ENCODE measurements at places on chromosomes 1 and 21. TPM values are rescaled to one million over a fixed set of nuclear protein-coding genes. Genes with fewer than 3 reads are reported as not detected.

MAP3K7CL gene
- 3.8 TPM for polyA plus RNA-seq

SLFNL1 gene
- polyA plus RNA-seq = 1.6 TPM

FMN2 gene
- polyA plus RNA-seq = 0.70 TPM

DNA sequence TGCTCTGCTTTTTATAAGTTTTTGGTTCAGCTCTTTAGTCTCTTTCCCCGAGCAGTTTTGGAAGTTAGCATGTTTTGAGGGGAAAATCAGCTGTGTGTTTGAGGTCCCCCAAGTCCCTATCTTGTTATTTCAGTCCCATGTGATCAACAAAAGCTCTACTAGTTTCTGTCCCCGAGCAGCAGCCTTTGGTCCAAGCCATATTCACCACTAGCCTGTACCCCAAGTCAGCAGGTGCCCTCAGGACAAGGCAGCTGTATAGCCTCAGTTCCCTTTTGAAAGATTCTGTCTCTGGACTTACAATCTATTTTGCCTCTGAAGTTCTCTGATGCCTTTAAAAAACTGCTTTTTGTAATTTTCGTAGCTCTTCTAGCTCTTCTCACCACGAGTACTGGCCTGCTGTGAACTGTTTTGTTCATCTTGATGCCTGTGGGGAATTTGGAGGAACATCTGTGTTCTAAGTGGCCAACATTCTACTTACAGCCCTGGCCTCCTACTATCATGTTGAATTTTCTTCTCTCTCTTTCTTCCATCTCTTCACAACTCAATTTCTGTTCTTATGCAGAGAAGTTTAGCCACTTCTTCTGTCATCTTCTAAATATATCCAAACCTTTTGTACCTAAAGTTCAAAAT lies 16.7 kb downstream of the UAP1 start:
- no peak for DNase-seq

ADGRL2 gene
- 74.9 TPM for polyA plus RNA-seq

GRCh38 chr1:48659801-48660200 lies 116.9 kb downstream of the BEND5 start:
- no peak for DNase-seq

S100A2 gene
- polyA plus RNA-seq = 0.43 TPM

GRCh38 chr1:19445417-19446342 lies 39.7 kb downstream of the CAPZB start:
- DNase-seq = no peak

DNA sequence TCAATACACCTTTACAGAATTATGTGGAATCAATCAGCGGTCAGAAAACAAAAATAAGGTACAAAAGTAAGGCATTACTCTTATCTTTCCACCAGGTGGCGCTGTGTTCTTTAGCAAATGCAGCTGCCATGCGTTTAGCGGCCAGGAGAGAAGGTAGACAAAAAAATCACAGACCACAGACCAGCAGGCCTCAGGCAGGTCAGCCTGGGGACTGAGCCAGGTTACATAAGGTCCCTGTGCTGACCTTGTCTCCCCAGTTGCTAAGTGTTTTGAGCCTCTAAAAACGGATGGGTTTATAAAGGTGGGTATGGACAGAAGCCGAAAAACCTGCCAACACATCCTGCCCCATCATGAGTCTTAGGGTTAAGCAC lies 2.8 kb downstream of the RGS16 start:
- peak; percentile 81 for DNase-seq

S1PR1 gene
- 42.4 TPM for polyA plus RNA-seq

DNA sequence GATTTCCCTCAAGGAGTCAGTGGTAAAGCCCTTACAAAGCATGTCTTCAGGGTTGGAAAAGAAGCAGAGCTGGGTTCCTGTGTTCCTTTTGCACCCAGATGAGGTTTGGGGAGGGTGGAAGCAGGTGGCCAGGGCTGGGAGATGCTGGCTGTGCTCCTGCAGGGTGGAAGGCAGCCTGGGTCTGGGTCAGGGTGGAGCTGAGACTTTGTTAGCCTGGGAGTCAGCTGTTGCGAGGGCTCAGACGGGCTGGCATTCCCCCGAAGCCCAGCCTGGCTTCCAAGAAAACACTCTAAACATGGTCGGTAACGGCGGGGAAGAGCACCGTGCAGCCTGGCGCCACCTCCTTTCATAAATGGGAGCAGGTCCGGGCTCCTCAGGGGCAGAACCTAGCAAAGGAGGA lies 43.7 kb upstream of the EPS8L3 start:
- DNase-seq = no peak

DNA sequence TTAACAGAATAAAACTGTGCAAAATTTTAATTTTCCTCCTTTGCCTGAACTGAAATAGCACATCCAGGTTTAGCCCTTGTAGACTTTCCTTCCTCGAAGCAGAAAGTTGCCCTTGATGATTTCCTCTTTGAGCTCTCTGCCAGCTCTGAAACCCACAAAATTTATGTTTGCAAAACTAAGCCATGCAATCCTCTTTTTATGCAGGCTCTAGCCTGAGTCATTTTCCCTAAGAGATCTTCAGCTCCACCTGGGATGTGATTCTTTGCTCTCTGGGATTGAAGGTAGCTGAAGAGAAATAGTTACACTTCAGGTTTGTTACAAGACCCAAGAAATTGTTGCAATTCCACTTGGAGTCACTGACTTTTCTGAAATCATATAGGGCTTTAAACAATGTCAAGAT lies 1.4 kb upstream of the F3 start:
- DNase-seq = no peak

HSD3B1 gene
- polyA plus RNA-seq = not detected

MXRA8 gene
- 2.7 TPM for polyA plus RNA-seq

- peak; percentile 60 for DNase-seq
Measured at GRCh38 chr1:39102537-39103327, 76.6 kb downstream of the NDUFS5 start.

GRCh38 chr1:230268371-230269170 lies 157.6 kb downstream of the PGBD5 start:
- DNase-seq = peak; percentile 95

- DNase-seq = no peak
Measured at GRCh38 chr1:193321242-193321840, 134.9 kb upstream of the B3GALT2 start.

GRCh38 chr1:70895531-70895930 lies 152.1 kb downstream of the PTGER3 start:
- no peak for DNase-seq

GRCh38 chr1:157732755-157733154 lies 32.2 kb upstream of the FCRL3 start:
- DNase-seq = no peak

DNA sequence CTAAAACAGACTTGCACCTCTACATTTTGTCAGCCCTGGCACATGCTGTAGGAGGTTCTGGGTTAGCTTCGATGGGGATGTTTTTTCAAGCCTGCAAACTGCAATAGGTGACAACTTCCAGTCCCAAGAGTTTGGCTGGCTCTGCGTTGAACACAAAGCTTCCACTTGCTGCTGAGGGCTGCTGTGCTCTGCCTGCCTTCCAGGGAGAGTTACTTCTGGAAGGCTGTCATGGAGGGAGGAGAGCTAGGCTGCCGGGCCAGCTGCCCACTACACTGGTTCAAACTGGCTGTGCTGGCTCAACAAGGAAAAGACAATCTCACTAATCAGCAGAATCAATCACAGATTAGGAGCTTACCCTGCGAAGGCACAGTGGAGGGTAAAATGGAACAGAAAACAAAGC lies 46.7 kb upstream of the PPP2R5A start:
- DNase-seq = no peak

DNA sequence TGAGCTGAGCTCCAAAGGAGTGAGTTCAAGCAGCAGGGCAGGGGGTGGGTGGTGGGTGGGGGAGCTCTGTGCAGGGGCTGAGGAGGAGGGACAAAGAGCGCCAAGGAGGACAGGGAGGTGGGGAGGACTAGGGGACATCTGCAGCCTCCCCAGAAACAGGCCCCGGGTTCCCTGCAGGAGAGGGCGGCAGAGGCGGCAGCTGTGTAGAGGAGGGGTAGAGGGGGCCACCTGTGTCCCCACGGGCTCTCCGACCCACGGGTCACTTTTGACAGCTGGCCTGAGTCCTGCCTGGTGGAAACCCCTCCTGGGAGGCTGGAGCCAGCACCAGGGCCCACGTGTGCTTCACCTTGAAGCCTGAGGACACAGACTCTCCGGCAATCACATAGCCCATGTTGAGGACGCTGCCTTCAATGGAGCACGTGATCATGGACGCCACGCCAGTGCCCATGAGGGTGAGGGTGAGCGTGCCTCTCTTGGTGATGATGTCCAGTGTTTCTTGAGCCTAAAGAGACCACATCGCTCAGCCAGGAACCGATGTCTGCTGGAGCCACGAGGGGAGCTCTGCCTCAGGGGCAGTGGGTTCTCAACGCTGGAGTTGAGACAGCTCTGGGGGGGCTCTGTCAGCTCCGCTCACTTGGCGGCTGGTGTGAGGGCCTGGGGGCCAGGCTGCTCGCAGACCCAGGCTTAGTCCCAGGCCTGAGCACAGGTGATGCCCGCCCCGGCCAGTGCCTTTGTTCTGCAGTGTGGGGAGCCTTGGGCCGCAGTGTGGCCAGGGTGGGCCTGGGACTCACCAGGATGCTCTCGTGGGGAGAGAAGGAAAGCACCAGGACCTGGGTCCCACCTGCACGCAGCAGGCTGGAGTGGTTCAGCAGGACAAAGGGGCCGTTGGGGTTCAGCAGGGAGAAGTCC lies 6.6 kb upstream of the TMEM52 start:
- DNase-seq = no peak

AXDND1 gene
- polyA plus RNA-seq = 0.22 TPM

CSTB gene
- polyA plus RNA-seq = 42.1 TPM

GRCh38 chr1:73065339-73066041 lies 783.2 kb upstream of the NEGR1 start:
- peak; percentile 38 for DNase-seq

GRCh38 chr1:225847610-225848009 lies 34.6 kb downstream of the TMEM63A start:
- DNase-seq = peak; percentile 97

- peak; percentile 80 for DNase-seq
Measured at GRCh38 chr1:230153641-230154296, 86.7 kb downstream of the GALNT2 start.

DNA sequence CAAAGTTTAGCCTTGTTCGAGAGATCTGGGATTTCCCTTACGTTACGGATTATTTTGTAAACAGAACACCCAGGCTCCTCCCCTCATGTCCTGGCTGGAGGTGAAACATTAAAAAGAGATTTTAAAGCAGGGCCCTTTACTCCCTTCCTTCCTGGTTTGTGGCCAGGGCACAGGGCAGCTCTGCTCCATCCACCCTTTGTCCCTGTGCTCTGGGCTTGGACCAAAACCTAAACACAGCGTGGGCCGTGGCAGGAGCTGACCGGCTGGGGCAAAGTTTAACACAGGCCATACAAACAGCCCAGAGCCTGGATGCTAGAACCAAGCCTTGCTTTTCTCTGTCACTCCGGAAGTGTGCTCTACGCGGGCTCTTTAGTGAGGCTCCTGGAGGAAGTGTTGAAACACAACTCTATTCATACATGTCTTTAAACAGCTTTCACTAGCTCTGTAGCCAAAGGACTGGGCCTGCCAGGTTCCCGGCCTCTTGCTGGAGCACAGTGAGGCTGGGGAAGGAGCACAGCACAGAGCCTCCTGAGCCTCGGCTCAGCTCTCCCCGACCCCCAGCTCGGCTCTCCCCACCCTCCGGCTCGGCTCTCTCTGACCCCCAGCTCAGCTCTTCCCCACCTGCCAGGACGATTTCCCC lies 84.7 kb downstream of the PDE9A start:
- DNase-seq = peak; percentile 90

DNA sequence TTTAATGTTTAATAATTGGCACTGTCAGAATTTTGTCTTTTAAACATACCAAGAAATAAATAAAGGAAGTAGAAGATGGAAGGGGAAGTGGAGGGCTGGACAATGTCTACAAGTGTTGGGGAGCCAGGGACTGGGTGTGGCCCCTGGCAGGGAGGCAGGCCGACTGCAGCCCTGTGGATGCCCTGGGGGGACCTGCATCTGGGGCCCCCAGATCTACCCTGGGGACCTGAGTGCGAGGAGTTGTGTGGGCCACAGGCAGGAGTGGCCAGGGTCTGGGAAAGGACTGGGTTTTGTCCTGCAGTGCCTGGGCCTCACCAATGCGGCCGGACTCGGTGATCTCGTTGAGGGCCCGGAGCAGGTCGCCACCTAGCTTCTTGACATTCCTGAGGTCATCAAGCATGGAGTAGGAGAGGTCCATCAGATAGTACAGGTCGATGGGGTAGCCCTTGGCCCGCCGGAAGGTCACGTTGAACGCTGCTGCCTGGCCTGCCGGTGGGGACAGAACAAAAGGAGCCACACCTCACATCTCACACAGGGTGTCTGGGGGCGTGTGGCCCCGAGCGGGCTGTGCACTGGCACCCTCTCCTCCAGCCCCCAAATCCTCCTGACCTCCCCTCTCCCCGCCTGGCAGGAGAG lies 17.5 kb downstream of the ITGB2 start:
- no peak for DNase-seq

F13B gene
- 0.24 TPM for polyA plus RNA-seq

ITLN2 gene
- 1.7 TPM for polyA plus RNA-seq

MX2 gene
- 9.1 TPM for polyA plus RNA-seq

DNA sequence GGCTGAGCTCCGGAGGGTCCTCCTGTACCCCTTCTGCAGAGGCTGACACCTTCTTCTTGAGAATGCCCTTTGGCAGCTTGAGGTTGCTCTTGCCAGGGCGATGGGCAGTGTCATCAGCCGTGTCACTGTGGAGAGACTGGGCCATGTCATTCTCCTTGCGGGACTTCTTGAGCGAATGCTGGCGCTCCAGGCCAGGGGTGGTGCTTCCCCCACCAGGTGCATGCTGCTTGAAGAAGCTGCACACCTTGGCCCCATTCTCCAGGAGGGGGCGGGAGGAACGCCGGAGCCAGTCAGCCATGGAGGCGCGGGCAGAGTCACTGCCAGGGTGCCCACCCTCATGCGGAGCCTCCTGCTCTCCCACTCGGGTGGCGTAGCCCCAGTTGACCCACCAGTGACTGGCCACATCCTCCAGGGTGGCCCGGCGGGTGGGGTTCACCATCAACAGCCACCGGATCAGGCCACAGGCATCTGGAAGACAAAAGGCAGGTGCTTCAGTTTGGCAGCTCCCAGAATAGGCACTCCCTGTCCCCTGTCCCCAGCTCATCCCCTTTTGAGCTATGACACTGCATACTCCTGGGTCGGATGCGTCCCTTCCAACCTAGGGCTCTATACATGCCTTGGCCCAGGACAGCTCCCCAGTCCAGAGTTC lies 17.4 kb downstream of the NUAK2 start:
- DNase-seq = no peak

SYNC gene
- polyA plus RNA-seq = 3.5 TPM

TBX15 gene
- not detected for polyA plus RNA-seq

DNA sequence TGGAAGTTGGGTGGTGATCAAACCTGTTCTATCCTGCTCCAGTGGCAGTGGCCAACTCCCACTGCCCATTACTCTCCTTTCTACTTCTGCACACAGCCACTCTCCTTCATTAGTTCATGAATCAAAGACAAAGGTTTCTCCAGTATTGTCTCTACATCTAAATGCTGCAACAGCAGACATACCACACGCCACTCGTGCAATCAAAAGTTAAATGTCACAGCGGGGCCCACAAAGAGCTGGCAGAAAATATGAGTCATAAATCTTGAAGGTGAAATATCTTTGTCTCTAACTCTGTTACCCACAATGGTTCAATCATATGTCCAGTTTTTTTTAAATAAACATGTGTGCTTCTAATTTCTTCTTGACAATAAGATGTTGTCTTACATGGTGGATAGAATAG lies 13.3 kb downstream of the APCS start:
- no peak for DNase-seq

PGLYRP3 gene
- 0.07 TPM for polyA plus RNA-seq

All from small intestine (tissue), 16 donors.